Occipital lobe (tissue), 3 donors: ENCODE measurements at places on chromosomes 4 and X.

GRCh38 chrX:100373673-100374072, 36.4 kb downstream of the PCDH19 start:
- no peak for DNase-seq

- DNase-seq: no peak
These were observed 108.1 kb downstream of the MGST2 start for GRCh38 chr4:139773560-139774318.

DNA sequence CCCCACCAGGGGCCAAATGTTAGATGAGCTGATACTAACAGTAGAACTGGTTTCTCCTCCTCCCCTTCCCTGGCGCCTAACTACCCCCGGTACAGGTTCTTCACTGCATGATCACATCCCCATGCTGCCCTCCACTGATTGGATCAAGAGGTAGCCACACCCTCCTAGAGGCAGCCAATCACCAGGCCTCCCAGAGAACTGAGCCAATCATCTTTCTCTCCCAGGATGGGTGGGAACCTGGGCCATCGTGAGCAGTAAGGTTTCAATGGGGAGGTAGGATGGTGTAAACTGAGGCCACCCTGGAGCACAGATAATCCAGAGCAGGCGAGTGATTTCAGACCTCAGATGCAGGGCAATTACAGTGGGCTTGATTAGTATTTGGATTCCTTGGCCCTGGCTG, 64.2 kb downstream of the PPP2R2C start:
- DNase-seq: no peak

DNA sequence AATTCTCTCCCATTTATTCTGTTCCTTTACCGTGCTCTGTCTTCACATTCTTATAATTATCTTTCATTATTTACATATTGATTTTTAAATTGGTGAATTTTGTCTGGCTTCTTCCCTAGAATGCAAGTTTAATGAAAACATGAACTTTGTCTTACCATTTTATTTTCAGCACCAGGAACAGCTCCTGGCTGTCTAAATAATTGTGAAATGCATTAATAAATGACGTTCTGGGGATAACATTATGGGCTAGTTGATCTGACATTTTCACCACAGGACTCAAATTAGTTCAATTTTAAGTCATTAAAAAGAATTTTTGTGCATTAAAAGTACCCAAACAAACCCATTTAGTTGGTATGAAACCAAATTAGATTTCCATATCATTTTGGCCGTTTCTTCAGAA, 97.5 kb downstream of the KCTD8 start:
- DNase-seq: no peak

- peak; percentile 48 for DNase-seq
These were observed 47.2 kb downstream of the SLC34A2 start for GRCh38 chr4:25702848-25703247.

GRCh38 chr4:75566911-75567310, 11.0 kb downstream of the ODAPH start:
- DNase-seq: no peak

GRCh38 chr4:26032630-26033317, 118.8 kb downstream of the SMIM20 start:
- DNase-seq: no peak

DNA sequence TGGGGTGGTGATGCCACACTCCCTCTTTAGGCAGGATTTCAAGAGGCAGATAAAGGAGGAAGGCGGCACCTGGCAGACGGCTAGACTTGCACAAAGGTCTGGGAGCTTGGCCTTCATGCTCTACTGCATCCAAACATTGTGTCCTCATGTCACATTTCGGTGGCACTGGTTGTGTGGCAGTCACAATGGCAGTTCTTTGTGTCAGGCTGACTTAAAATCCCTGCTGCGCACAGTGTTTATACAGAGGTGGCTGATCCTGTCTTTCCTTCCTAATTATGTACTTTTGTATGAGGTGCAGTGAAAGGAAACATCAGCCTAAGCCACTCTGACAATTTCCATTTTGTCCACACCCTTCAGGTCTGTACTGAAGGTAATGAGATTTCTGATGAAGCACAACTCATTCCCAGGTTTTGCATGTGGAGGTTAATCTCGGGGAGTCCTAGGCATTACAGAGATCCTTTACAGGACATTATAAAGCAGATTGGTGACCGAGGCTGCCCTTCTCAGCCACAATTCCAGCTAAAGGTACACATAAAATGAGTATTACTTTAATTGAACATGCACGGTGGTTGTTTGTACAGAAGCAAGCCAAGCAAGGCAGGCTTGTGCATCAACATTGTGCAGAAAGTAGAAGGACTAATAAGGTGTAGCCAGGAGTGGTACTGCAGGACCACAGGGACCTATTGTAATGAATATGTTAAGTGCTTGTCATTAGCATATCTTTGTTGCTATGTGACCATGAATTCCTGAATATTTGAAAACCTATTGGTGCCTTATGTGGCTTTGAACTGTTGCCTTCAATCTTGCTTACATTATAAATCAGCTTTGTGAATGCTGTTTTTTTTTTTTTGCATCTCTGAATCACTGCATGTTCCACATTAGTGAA, 147.6 kb downstream of the STK32B start:
- DNase-seq: no peak

- no peak for DNase-seq
These were observed 133.4 kb downstream of the ATG4A start for GRCh38 chrX:108224727-108225621.

- no peak for DNase-seq
These were observed 1.4 kb upstream of the ATP8A1 start for GRCh38 chr4:42658261-42658660.

DNA sequence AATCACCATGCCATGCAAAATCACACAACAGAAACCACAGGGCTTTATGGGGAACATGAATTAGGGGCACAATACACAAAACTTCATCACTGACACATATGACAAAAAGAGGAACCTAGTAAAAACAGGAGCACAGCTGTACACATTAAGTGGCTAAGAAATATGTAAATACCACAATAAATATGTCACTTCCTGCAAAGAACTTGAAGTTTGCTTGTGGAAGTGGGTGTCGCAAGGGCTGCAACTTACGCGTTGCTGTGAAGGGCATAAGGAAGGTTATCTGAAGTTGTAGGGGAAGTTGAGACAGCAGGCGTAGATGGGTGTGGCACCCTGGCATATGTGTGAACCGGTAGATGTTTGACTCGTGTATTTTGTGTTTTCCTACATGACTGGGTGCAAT, 42.4 kb downstream of the CLCN4 start:
- DNase-seq: no peak

- no peak for DNase-seq
These were observed 41.2 kb downstream of the PRDM5 start for GRCh38 chr4:120881351-120881750.

DNA sequence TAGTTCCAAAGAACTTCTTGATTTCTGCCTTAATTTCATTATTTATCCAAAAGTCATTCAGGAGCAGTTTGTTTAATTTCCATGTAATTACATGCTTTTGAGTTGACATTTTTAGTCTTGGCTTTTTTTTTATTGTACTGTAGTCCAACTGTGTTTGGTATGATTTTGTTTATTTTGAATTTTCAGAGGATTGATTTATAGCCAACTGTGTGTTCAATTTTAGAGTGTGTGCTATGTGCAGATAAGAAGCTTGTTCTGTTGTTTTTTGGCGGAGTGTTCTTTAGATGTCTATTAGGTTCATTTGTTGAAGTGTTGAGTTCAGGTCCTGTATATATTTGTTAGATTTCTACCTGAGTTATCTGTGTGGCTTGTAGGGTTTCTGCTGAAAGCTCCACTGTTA, 533.6 kb downstream of the TRAM1L1 start:
- DNase-seq: no peak

- DNase-seq: no peak
These were observed 1.8 kb upstream of the TMEM164 start for GRCh38 chrX:110000847-110001713.

DNA sequence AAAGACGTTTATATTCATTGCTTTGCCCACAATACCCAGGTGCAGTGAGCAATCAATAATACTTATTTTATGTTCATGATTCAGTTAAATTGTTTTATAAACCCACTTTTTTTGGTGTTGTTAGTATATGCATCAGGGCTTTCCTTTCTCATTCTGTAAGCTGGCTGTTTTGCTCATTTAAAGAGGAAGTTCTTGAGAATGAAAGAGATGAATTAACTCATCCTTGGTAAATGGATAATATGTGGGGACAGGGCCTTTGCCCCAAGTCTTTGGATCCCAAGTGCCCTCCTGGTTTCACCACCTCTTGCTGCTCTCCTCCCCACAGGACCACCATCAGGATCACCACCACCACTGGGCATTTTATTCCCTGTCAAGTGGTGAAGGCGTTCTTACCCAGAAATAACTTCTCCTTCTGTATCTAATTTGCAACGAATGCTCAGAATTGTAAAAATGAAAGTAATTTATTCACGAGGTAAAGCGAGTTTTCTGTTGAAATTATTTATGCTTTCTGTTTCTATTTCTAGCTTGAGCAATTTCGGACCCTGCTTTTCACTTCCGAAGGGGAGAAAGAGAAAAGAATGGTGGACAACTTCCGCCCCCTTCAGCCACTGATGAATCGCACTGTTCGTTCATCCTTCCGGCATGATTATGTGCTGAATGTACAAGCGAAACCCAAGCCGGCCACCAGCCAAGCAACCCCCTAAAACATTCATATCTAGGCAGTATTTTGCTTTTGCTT, 8.2 kb upstream of the ZRSR2 start:
- no peak for DNase-seq

GRCh38 chrX:153549231-153549630, 31.8 kb downstream of the ATP2B3 start:
- DNase-seq: no peak

DNA sequence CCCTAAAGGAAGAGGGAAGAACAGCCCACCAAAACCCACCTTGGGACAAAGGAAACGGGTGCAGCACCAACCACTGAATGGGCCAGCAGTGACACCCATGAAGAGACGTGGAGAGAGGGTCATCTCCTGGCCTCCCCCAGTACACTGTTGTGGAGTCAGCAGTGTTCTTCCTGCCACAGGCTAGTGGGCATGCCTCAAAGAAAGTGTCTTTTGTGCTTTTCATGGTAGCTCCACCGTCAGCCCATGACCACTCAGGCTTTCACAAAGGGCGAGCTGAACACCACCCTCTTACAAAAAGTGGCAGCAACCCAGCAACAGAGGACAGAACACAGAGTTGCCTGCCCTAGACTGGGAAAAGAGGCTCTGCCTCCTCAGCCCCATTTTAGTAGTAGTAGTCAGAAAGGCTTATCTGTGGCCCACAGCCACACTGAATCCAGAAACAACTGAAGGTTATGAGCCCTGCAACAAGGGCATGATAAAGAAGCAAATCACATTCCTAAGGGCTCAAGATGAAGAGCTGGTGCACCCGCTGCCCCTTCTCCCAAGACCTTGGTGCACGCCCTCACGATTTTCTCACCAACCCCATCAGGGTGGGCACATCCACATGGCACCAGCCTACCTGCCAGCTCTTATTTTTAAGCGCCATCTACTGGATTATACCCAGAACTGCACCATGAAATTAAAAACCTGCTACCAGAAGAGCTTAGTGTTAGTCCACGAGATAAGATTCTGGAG, 53.1 kb downstream of the RAB28 start:
- DNase-seq: no peak

GRCh38 chr4:22482250-22483127, 33.4 kb downstream of the ADGRA3 start:
- DNase-seq: no peak

GRCh38 chr4:145697332-145697731, 17.4 kb downstream of the C4orf51 start:
- no peak for DNase-seq

DNA sequence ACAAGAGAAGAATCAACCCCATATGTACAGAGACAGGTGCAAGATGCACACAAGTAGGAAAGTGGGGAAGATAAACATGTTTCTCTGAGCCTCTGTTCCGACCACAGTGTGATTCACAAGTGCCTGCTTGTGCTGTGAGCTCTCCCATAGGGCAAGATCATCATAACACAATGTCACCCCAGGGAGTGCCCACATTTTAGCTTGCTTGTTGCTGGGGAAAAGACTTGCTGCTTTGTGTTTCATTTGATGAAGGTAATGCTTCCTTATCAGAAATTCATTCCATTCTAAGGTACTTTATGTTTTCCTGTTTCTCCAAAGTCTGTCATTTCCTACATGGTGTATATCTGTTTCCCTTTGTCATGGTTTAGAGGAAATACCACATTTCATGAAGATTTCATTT, 304.5 kb upstream of the DIPK2B start:
- no peak for DNase-seq

- DNase-seq: no peak
These were observed 6.8 kb upstream of the MAN2B2 start for GRCh38 chr4:6568148-6568547.

- DNase-seq: no peak
These were observed 233.0 kb upstream of the CLNK start for GRCh38 chr4:10917566-10917965.

DNA sequence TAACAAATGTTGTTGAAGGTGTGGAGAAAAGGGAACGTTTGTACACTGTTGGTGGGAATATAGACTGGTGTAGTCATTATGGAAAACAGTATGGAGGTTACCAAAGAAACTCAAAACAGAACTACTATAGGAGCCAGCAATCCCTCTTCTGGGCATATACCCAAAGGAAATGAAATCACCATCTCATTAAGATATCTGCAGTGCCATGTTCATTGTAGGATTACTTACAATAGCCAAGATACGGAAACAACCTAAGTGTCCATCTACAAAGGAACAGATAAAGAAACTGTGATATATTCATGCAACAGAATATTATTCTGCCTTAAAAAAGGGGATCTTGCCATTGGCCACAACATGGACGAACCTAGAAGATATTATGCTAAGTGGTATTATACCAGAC, 22.2 kb downstream of the APBB2 start:
- no peak for DNase-seq

DNA sequence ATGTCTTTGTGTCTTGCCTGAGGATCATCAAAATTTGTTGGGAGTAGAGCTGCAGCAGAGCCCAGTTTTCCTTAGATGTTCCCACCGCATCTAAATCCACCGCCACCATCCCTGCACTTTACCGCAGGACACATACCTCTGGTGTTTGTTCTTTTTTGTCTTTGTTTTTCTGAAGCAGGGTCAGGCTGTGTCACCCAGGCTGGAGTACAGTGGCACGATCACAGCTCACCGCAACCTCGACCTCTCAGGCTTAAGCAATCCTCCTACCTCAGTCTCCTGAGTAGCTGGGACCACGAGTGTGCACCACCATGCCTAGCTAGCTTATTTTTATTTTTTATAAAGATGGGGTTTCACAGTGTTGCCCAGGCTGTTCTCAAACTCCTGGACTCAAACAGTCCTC, 4.6 kb downstream of the ENOPH1 start:
- no peak for DNase-seq

- no peak for DNase-seq
These were observed at the start of gene TNIP3 for GRCh38 chr4:121164291-121164690. Gene TNIP3 (minus strand): TSS chr4:121164321. CDS start chr4:121164125, 196 bp downstream.

DNA sequence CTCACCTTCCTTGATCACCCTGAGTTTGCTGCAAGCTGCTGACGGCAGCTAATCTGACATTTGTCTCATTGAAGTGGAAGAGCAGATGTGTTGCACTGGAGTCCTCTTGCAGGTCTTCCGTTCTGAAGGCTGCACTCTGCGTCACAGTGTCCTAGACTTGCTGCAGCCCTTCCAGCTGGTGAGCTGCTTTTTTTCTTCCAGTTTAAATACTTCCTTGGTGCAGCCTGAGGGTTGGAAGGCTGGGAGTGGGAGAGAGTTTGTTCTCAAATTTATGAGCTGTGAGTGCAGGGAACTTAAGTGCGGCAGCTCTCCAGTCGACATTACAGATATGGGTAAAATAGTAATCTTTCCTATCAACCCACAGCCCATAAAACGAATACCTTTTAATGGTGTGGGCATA, 303.6 kb upstream of the FAT1 start:
- DNase-seq: no peak

- DNase-seq: no peak
These were observed 188.8 kb downstream of the SOWAHB start for GRCh38 chr4:76708971-76709771.

GRCh38 chr4:53234111-53234510, 131.8 kb downstream of the SCFD2 start:
- DNase-seq: no peak

- no peak for DNase-seq
These were observed 6.0 kb downstream of the EREG start for GRCh38 chr4:74370912-74371311.
